ENCODE measurements at places on chromosomes 2 and 18.

DNA sequence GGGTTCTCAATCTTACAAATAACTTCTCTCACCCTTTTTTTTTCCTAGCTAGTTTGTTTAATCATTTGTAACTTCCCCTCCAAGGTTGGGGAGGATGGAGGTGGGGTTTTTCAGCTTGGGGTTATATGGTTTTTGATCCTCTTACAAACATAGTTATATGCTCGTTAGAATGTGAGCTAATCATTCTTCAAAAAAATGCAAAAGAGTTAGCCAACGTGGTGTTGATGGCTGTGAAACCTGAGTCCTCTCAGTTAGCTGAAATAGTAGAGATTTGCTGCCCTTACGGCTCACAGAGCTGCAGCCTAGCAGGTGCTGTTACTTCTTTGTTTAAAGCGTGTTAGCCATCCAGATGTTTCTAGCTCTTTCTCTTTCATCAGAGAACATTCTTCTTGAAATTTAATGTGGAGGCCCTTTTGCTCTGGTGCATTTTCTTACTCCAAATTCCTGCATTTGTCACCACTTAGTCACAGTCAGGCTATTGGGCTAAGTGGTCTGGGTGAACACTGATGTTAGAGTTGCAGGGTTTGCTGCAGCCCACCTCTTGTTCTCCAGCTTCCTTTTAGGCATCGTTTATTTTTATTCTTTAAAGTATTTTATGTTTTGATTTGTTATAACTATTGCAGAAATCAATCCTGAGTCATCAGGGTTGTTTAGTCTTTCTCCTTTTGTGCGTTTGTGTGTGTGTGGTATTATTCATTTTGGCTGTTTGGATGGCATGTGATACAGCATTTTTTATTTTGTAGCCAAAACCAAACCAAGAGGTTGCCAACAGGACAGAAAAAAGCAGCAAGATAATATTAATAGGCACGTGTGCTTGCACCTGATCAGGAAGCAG lies 41.1 kb downstream of the LIMS1 start:
- no peak for DNase-seq

- DNase-seq = peak; percentile 19
These were observed 2.0 kb downstream of the RAPH1 start for GRCh38 chr2:203532957-203533658.

DNA sequence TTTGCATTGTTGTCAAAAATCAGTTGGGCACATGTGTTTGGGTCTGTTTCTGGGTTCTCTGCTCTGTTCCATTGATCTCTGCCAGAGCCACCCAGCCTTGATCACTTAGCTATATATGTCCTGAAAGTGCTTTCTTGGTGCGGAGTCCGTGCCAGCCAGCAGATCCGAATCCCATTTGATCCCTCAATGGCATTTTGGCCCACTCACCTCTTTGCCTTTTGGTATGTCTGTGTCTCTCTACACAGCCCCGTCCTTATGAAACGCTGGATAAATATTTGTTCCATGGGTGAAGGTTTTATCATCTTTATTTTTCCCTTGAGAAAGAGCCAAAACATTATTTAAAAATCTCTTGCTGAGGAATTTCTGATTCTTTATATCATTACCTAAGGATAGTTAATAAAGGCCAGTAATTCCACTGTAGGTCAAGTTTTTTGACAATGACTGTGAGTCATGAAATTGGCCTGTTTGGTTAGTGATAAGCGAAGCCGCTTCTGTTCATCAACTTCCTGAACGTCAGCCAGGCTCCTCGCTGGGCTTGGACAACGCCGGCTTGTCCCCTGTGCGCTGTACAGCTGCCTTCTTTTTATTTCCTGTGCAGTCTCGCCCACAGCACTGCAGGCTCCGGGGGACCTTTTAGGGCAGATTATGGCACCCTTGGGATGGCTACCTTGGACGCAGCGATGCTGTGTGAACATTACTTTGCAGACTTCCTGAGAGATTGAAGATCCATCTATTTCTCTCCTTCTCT lies 24.9 kb downstream of the MTCL1 start:
- DNase-seq = no peak

- DNase-seq = no peak
These were observed 295.1 kb downstream of the GALR1 start for GRCh38 chr18:77544792-77545191.

GRCh38 chr2:166334805-166335204 lies 40.9 kb downstream of the SCN9A start:
- no peak for DNase-seq

- no peak for DNase-seq
These were observed 14.6 kb downstream of the PASK start for GRCh38 chr2:241134711-241135110.

GRCh38 chr2:95274291-95275150 lies at the start of gene PROM2:
Gene PROM2, plus strand, starts transcription at chr2:95274449. Its CDS starts 137 bp downstream, at chr2:95274586.
- no peak for DNase-seq

DNA sequence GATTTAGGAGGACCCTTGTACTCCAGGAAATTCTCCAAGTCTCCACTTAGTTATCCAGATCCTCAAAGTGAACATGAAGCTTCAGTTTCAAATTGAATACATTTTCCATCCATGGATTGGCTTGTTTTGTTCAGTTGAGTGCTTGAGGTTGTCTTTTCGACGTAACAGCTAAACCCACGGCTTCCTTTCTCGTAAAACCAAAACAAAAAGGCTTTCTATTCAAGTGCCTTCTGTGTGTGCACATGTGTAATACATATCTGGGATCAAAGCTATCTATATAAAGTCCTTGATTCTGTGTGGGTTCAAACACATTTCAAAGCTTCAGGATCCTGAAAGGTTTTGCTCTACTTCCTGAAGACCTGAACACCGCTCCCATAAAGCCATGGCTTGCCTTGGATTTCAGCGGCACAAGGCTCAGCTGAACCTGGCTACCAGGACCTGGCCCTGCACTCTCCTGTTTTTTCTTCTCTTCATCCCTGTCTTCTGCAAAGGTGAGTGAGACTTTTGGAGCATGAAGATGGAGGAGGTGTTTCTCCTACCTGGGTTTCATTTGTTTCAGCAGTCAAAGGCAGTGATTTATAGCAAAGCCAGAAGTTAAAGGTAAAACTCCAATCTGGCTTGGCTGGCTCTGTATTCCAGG lies at the start of gene CTLA4:
TSS of gene CTLA4 (plus strand) at position 211 of the 640 bp plus-strand sequence. CDS start at position 383, 172 bp downstream.
- DNase-seq = peak; percentile 27

DNA sequence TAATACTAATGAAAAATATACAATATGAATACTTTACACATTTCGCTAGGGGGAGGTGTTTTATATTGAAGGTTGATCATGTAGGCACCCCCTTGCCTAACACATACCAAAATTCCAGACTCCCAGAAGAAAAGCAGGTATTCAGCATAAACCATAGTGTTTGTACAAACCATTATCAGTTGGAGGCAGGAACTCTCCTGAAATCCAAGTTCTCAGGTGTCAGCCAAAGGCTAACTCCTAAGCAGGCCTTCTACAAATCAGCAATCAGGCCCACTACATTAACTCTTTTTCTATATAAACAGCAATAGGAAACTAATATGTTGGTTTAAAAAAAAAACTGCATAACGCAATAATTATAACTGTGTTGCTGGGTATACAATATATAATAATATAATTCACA lies 44.5 kb downstream of the MAP3K2 start:
- DNase-seq = no peak

- DNase-seq = no peak
These were observed 50.6 kb upstream of the TFCP2L1 start for GRCh38 chr2:121335294-121336290.

DNA sequence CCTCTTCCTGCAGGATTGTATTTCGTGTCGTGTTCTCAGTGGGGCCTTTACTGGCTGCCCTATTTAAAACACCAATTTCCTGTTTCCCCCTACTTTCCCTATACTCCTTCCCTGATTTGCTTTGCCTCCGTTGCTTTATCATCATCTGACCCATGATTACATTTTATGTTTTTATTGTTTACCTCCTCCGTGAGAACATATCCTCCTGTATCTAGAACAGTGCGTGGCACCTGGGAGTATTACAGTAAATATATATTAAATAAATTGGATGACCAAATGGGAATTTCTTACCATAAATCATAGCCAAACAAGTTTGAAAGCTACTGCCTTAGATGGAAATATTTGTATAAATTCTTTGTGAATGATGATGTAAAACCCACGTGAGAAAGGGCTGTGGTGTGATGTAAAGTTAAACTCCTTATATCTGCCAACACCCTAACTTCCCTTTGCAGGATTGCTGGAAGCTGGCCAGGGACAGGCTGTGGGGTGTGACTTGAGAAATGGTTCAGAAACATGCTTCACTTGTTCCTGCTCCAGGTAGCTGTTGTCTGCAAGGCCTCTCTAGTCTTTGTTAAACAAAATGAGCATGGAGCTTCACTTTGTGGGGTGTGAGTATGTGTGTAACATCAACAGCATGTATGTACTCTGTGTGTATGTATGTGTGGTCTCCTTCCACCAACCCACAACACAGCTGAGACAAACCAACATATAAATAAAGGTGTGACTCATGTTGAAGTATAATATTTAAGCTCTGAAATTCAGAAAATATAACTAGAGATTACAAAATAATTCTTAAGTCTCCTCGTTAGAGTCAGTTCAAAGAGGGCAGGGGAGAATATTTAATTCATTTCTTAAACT lies 40.3 kb downstream of the LHCGR start:
- no peak for DNase-seq

DNA sequence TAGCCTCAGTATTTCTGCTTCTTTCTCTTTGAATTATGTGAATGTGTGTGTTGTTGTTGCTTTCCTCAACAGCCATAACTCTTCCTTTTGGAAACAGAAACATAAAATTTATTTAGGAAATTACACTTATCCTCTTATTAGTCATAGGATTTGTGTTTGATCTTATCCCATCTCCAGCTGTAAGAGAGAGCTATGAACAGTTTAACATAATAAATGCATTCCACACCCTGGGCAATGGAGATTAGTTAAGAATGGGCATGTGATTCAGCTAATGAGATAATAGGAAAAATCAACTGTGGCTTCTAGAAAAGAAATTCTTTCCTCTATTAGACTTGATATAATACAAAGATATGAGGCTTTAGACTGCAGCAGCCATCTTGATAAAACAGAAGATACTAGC lies 55.0 kb downstream of the SCN7A start:
- DNase-seq = no peak

GRCh38 chr2:235963853-235964577 lies 204.2 kb downstream of the GBX2 start:
- no peak for DNase-seq

DNA sequence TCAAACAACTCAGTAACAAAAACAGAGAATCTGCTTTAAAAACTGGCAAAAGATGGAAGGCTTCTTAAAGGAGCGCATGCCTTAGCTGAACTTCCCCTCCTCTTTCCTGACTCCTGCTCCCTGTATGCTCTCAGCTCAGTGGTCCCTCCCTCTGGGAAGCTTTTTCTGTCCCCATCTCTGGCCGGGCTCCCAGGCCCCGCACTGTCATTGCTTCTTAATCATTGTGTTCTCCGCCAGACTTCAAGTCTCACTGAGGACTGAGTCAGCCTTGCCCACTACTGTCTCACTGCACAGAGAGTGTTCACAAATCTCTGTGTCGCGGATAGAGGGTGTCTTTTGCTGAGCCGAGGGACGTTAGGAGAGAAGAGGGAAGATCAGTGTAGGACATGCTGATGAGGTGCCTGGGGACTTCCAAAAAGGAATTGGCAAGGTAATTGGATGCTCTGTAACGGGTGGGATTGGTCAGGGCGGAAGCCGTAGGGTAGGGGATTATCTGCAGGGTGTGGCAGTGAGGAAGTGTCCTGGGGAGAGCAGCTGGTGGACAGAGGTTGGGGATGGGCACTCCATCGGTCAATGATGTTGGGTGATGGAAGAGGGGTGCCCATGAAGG lies 16.2 kb downstream of the TOGARAM2 start:
- DNase-seq = no peak

DNA sequence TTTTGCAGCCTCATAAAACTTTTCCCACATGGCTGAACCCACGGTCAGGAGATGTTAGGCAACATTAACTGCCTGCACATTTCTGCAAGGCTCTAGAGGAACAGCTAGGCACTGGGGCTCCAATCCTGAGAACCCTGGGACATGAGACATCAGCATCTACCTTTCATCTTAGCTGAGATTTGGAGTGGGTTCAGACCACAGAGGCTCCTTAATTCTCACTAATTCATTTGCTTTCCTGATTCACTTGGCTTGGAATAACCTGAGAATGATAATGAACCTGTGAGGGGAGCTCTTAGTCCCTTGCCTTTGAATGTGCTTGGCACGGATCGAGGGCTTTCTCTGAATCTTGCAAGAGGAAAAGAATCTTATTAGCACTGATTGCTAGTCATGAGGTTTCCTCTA lies 266.2 kb downstream of the FIGN start:
- DNase-seq = no peak

- no peak for DNase-seq
These were observed 138.9 kb upstream of the APCDD1 start for GRCh38 chr18:10315522-10315921.

DNA sequence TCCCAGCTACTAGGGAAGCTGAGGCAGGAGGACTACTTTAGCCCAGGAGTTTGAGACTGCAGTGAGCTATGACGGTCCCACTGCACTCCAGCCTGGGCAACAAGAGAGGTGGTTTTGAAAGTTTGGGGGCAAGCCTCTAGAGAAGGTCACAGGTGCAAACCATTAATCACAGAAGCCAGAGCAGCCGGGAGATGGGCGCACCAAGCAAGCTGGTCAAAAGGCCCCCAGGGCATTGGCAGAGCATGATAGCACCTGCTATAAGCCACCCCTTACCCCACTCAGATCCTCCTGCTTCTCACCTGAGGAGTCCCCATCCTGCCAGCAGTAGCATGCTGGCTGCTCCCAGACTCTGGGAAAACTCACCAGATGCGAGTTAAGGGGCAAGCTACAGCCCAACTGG lies 116.1 kb upstream of the RAB12 start:
- DNase-seq = no peak

GRCh38 chr2:143530758-143531157 lies 401.5 kb downstream of the ARHGAP15 start:
- peak; percentile 49 for DNase-seq

GRCh38 chr2:241413929-241414580 lies 58.0 kb downstream of the FARP2 start:
- DNase-seq = no peak

- DNase-seq = no peak
These were observed 244.9 kb downstream of the HDAC4 start for GRCh38 chr2:239155806-239156480.

- no peak for DNase-seq
These were observed 119.9 kb downstream of the ETAA1 start for GRCh38 chr2:67516899-67517530.

DNA sequence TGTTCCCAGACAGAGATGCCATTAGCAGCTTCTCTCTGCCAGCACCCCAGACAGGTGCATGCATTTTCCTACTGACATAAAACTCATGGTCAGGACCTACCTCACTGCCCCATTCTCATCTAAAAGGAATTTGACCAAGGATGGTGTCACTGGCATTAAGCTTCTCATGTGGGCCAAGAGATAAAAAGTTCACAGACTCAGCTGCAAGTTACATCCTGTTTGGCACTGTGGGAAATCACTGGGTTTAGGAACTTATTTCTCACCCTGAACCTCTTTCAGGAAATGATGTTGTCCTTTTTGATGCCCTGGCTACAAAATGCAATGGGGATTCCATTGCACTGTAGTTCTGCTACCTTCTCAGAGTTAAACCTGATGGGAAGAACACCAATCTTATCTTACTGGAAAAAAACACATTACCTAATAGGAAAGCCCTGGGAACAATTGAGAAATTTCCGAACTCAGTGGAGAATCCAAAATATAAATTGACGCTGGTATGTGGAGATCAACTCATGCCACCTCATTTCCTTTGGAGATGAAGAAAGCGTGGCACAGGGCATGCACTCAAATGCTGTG lies 252.1 kb upstream of the COPS8 start:
- DNase-seq = no peak

- peak; percentile 14 for DNase-seq
These were observed 104.4 kb upstream of the SALL3 start for GRCh38 chr18:78875016-78875777.
